ENCODE measurements at places on chromosomes 3 and 15. TPM values are rescaled to one million over a fixed set of nuclear protein-coding genes. Genes with fewer than 3 reads are reported as not detected.
A peak's percentile ranks its signal among the peaks of the same experiment; 100 is the strongest.

DNA sequence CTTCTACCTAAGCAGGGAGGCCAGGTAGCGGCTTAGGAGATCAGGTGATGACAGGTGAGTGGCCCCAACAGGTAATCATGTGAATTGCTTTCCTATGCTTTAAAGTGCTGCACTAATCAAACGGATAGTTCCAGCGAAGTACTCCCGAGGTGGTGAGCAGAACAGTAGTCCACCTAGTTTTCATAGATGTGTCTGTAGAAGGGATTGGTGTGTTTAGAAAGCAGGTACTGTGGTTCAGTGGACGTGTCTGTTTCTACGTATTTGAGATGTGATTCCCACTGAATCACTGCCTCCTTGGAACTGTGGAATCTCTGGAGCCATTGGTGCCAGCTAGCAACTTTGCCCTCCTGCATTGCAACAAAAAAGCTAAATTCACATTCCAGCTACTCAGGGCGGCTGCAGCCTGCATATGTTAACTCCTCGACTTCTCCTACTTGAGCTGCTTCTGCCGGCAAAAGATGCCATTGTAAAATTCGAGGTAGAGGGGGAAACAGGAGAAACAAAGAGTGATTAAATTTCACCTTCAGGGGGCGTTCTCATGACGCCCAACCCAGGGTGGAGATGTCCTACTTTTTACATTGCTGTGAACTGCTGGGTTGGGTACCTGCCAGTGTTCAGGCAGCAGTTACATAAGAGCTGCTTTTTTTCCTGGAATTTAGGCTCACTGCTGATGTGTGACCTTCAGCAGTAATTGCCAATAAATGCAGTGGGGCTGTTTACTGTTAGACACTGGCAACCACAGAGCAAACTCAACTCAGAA, 227.3 kb downstream of the ITPR1 start:
- peak; percentile 84 for DNase-seq

GRCh38 chr15:33834892-33835743, 133.2 kb upstream of the CHRM5 start:
- peak; percentile 9 for DNase-seq

GRCh38 chr15:28104326-28104725, 5.2 kb upstream of the OCA2 start:
- no peak for DNase-seq

- DNase-seq: no peak
Measured at GRCh38 chr15:28273468-28273867, 48.5 kb downstream of the HERC2 start.

DNA sequence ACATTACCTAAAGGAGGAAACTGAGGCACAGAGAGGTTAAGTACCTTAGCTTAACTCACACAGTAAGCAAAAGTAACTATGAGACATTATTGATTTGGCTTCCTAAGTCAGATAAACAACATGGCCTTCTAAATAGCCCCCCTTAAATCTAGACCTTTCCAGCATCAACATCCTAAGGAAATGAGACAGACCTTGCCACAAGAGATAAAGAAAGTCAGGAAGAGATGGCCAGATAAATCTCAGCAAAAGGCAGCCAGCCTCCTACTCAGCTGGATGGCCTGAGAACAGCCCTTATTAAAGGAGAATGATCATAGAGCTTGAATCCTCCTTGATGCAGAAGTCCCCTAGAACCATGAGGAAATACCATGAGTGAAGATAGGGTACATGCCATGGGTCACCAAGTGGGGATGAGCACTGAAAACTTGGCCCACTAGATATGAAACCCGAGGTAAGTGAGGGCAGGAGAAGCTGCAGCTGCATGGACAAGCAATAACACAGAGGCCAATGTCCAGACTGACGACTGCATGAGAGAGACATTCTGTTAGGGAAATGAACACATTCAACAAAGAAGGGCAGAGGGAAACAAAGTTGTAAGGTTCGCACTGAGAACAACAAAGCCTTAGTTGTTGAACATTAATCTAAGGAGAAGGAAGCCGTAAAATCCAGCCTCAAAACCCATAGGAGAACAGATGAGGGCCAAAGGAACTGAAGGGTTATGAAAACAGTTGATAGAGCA, 69.6 kb downstream of the ZIC4 start:
- DNase-seq: no peak

GRCh38 chr15:69592954-69593353, 140.3 kb downstream of the RPLP1 start:
- DNase-seq: no peak

GRCh38 chr3:192861972-192862371, 55.7 kb downstream of the MB21D2 start:
- no peak for DNase-seq

GRCh38 chr15:86555939-86556338, 476.3 kb downstream of the AGBL1 start:
- DNase-seq: no peak

DNA sequence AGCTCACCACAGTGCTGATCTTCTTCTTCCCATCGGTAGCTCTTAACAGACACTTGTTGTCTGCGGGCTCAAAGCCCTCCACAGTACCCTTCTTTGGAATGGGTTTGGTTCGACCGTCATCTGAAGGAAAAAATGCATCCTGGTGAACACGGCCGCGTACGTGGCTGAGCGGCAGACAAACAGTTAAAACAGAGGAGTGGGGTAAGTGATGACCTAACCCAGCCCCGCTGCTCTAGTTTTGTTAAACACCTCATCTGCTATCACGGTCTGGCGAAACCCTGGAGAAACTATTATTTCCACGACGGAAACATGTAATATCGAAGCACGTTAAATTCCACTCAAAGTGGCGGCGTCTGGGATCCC, 725 bp downstream of the SRP14 start:
- DNase-seq: peak; percentile 70

- DNase-seq: peak; percentile 55
Measured at GRCh38 chr3:52313774-52314188, 2.3 kb upstream of the DNAH1 start.

- DNase-seq: no peak
Measured at GRCh38 chr15:50531766-50532165, 14.7 kb downstream of the USP50 start.

DNA sequence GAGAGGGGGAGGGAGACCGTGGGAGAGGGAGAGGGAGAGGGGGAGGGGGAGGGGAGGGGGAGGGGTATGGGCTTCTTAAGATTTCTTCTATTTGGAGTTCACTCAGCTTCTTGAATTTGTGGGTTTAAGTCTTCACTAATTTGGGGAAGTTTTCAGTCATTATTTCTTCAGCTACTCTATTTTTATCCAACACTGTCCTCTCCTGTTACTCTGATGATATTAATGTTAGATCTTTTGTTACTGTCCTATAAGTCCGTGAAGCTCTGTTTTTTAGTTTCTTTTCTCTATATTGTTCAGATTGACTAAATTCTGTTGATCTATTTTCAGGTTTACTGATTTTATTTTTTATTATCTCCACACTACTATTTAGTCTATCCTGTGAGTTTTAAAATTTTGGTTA, 351.5 kb upstream of the TPM1 start:
- DNase-seq: peak; percentile 8

- DNase-seq: no peak
Measured at GRCh38 chr15:58163985-58164384, 25.8 kb downstream of the AQP9 start.

DNA sequence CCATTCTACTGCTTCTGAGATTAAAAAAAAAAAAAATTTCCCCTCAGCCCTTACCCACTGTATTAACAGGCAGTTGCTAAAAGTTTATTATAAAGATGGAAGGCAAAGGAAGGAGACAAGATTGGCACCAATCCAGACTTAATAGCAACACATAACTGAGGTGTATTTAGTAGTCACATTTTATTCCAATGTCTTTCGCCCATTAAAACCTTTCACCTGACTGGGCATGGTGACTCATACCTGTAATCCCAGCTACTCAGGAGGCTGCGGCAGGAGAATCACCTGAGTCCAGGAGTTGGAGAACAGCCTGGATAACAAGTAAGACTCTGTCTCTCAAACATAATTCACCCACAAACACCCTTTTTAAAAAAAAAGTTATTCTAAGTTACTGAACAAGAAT, 4.4 kb downstream of the ACAP2 start:
- DNase-seq: no peak

DNA sequence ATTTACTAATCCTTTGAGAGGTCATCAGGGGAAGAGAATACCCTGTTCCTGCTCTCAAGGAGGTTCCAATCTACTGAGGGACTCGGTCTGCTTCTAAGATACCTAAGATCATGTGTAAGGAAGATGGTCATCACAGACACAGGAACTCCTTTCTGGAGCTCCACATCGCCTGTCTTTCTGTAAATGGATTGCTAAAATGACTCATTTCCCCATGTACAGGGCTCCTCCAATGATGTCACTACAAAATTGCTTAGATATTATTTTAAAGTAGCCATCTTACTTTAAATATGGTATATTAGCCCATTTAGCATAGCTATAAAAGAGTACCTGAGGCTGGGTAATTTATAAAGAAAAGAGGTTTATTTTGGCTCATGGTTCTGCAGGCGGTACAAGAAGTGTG, 206.1 kb upstream of the PROK2 start:
- no peak for DNase-seq

- no peak for DNase-seq
Measured at GRCh38 chr3:158463556-158463955, 107.4 kb upstream of the MLF1 start.

GRCh38 chr3:3551981-3552380, 247.2 kb upstream of the LRRN1 start:
- no peak for DNase-seq

DNA sequence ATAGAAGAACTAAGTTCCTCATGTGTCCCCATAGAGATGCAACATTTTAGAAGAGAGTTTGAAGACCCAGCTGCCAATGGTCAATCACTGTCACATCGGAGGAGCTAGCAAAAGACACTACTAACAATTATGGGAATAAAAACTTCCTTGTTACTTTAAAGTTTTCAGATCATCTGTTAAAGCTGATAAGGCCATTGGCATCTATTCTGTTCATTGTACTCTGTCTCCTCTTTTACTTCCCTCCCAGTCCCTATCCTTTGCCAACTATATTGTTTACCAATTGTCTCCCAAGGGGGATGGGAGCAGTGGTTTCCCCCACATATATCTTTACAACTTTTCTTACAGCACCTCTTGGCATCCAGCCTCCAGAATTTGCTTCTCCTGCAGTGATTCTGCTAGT, 81.0 kb downstream of the FAM174B start:
- DNase-seq: no peak

- DNase-seq: no peak
Measured at GRCh38 chr3:59538753-59539432, 489.1 kb upstream of the CFAP20DC start.

- no peak for DNase-seq
Measured at GRCh38 chr3:88691081-88691480, 416.3 kb upstream of the EPHA3 start.

DNA sequence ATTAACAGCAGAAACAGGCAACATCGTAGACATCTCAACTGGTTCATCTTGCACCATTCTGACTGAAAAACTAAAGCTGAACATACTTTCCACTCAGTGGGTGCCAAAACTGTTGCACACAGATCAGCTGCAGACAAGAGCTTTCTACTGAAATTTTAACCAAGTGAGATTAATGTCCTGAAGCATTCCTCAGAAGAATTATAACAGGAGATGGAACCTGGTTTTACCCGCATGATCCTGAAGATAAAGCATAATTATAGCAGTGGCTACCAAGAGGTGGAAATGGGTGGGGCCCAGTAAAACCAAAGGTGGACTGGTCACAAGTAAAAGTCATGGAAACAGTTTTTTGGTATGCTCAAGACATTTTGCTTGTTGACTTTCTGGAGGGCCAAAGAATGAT, 858.8 kb downstream of the FHIT start:
- no peak for DNase-seq

DNA sequence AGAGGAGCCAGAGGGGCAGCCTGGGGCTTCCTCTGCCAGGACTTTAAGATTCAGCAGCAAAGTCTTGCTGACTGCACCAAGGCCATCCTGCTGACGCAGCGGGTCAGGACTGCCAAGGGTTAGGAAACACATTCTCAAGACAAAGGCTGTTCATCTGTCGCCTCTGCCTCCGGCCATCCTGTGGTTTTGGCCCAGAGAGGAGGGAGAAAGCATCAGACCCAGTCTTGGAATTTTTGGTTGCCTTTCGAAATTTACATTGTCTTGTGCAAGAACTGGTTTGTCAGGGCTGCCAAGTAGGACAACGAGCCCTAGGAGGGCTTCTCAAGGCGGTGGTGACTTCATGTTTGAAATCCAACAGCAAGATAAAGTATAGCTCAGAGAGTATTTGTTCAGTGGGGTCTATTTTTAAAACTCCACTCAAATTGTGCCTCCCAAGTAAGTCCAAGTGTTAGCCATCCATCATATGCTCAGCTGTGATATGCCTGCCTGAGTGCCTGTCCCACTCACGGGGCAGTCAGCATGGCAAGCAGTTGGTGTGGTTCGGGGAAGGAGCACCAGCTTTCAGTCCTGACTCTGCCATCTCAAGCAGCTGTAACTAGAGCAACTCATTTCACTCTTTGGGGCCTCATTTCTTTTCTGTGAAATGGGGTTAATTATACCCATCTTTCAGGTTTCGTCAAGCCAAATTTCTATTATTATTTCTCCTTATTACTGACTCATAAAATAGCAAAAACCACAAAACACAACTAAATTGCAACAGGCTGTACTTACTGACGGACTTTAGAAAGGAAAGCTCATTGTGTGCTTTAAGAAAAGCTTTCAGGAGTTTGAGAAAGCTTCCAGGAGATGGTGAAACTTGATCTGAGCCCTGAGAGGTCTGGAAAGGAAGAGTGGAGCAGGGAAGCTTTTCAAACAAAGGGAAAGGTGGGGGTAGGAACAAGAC, 42.4 kb upstream of the RHO start:
- peak; percentile 99 for DNase-seq

DNA sequence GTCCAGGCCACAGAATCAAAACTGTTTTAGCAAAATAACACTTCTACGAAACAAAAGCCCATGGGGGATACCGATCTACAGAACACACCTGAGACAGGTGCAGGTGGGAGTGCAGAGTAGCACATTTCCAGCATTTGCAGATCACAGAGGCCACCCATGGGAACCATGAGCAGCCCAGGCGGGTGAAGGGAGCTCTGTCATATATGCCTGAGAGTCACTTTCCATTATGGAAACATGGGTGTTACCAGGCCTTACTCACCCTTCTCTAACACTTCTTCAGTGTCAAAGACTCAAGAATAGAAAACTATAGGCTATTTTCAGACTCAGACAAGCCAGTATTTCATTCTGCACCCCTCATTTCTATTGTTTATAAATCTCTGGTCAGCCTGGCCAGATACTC, 3.5 kb downstream of the PLA1A start:
- DNase-seq: no peak

- DNase-seq: peak; percentile 60
Measured at GRCh38 chr3:177284383-177284881, 87.2 kb upstream of the TBL1XR1 start.

DAPK2 gene
- total RNA-seq: 2.1 TPM

HTR3C gene
- not detected for total RNA-seq

LMAN1L gene
- not detected for total RNA-seq

FGF7 gene
- total RNA-seq: 351 TPM

CPB1 gene
- not detected for total RNA-seq

FETUB gene
- not detected for total RNA-seq

GOLGA6L7 gene
- total RNA-seq: not detected

CCDC80 gene
- 1,174 TPM for total RNA-seq

Measured in GM23248 (cell line).